ENCODE measurements at places on chromosomes 6 and 20.

GRCh38 chr6:144606083-144606482, 320.9 kb downstream of the UTRN start:
- no peak for DNase-seq

GRCh38 chr6:163645560-163645959, 231.0 kb downstream of the QKI start:
- no peak for DNase-seq

- DNase-seq, result no peak
These were observed 216.2 kb downstream of the NFATC2 start for GRCh38 chr20:51326201-51326819.

GRCh38 chr20:25285856-25286798, 38.2 kb downstream of the PYGB start:
- no peak for DNase-seq

GRCh38 chr6:32932132-32932868, 8.5 kb downstream of the HLA-DMB start:
- no peak for DNase-seq

- peak; percentile 39 for DNase-seq
These were observed 604 bp upstream of the RAB5IF start for GRCh38 chr20:36604952-36605398.

- no peak for DNase-seq
These were observed 49.9 kb downstream of the FAM50B start for GRCh38 chr6:3899061-3899460.

- DNase-seq, result no peak
These were observed 107.4 kb upstream of the RIPOR2 start for GRCh38 chr6:25042984-25043725.

All from T-helper 9 cell (primary cell).